ENCODE measurements at places on chromosomes 4 and X.

GRCh38 chrX:4764888-4765287 is 1051.4 kb upstream of the PRKX start:
- no peak for DNase-seq

DNA sequence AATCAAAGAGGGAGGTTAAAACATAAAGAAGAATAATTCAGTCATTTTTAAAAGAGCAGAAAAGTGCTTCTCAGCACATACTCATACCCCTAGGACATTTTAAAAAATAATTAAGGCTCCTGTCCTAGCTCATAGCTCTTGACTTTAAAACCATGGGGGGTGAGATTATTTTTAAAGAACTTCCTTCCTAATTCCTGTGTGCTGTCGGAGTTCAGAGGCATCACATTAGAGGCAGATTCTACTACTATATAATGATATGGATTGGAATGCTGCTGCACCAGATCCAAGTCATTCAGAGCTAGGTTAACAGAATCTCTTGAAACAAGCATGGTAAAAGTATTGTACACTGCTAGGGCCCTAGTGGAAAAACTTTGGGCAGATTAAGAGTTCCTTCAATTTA is 456.5 kb upstream of the ADGRL3 start:
- no peak for DNase-seq

DNA sequence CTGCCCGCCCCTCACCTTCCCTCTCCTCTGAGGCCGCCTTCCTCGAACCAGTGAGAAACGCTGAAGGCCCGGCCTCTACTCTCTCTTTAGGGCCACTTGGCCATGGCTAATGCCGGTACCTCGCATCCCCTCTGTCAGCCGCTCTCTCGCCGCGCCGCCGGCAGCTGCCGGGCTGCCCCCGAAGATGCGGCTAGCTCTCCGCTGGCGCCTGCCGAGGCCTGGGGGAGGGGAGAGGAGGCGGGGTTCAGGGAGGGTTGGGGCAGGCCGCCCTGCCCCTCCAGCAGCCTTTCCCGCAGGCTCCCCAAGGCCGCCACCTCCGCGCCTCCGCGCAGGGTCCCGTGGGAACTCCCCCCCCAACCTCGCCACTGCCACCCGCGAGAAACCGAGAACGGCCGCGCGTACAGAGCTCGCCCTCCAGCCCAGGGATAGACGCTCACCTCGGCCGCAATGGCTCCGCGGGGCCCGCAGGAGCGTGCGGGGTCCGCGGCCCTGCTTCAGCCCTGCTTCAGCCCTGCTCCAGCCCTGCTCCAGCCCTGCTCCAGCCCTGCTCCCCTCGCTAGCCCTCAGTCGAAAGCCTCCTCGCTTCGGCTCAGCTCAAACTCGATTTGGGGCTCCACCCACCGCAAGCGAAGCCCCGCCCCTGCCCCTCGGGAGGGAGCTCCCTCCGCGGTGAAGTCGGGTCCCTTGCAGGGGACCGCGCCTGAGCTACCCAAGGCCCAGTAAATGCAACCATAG is at the start of gene HUWE1:
TSS of gene HUWE1 (minus strand) at position 569 of the 735 bp plus-strand sequence. CDS start 32,612 bp downstream, outside the sequence.
- no peak for DNase-seq

DNA sequence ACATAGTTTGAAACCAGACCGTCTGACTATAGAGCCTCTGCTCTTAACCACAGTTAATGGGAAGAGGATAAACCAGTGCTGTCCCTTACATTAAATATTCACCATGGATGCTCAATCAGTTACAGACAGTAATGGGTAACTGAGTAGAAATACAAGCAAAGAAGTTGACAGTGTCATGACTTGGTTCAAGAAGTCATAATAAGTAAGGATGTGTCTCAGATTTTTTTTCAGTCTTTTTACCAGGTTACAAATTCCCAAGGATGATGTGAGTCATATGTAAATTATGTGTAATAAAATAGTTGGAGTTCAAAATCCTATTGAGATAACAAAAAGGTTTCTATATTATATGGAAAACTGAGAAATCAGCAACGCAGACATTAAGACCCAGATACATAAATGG is 31.1 kb downstream of the ZCCHC4 start:
- DNase-seq, result no peak
